ENCODE measurements at places on chromosomes 7 and 10.

- DNase-seq = no peak
Measured at GRCh38 chr7:78002021-78002420, 203.4 kb downstream of the PHTF2 start.

- DNase-seq = no peak
Measured at GRCh38 chr10:119284679-119285096, 77.3 kb downstream of the GRK5 start.

- no peak for DNase-seq
Measured at GRCh38 chr10:130802301-130802700, 509.2 kb downstream of the TCERG1L start.

DNA sequence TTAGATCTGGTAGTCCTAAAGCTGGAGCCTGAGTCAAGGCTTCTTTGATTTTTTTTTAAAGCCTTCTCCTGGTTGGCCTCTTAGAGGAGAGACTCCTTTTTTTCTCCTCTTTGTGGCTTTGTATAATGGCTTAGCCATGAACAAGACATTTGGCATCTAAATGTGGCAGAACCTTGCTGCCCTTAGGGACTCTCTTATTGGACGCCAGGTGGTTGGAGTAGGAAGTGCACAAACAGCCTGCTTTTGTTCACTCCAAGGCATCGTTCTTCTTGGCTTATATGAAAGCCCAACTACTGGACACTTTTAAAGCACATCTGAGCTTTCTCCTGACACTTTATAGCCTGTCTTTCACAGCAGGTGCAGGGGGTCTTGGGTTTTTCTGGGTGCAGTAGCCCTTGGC lies 25.0 kb downstream of the ZPBP start:
- no peak for DNase-seq

- DNase-seq = no peak
Measured at GRCh38 chr10:34049887-34050286, 715.4 kb upstream of the NRP1 start.

- DNase-seq = peak; percentile 66
Measured at GRCh38 chr7:97016381-97017191, 8.0 kb downstream of the DLX5 start.

- no peak for DNase-seq
Measured at GRCh38 chr7:151232917-151233701, 826 bp downstream of the CHPF2 start.

DNA sequence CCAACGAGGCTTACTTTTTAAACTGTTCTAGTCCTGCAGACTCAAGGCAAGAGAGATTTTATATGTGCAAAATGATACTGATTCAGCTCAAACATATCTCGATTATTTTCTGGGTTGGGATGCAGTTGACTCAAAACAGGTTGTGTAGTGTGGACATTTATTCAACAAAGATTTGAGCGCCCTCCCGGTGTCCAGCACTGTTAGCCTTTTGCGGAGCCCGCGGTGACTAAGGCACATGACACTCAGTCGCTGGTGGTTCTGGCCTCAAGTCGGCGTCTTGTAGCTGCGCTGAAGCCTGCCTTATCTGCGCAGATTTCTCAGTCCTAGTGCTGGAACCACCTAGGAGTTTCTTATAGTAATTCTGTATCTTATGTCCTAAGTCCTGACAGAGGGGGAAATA lies 938 bp upstream of the CADPS2 start:
- peak; percentile 41 for DNase-seq

DNA sequence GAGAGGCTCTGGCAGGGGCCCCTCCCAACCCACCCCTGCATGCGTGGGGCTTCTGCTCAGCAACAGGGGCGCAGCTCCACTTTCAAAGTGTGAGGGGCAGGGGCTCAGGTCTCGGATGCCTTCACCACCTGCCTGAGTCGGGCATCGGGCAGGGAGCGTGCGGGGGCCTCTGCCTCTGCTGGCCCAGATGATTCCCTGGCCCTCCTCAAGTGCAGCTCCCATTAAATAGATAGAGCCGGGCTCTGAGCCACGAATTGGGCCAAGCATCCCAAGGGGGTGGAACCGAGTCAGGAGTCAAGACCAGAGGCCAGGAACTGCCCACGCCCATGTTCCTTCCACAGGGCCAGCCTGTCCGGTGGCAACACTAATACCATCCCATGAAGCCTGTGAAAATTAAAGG lies 108.9 kb upstream of the FAM20C start:
- DNase-seq = no peak

- no peak for DNase-seq
Measured at GRCh38 chr10:87550741-87551140, 46.0 kb downstream of the MINPP1 start.

- DNase-seq = no peak
Measured at GRCh38 chr10:92112462-92112861, 178.4 kb downstream of the CPEB3 start.
